CD4-positive, alpha-beta T cell treated with Interleukin-17A for 1 hour (primary cell): ENCODE measurements at places on chromosomes 2 and 18.
A peak's percentile ranks its signal among the peaks of the same experiment; 100 is the strongest.

DNA sequence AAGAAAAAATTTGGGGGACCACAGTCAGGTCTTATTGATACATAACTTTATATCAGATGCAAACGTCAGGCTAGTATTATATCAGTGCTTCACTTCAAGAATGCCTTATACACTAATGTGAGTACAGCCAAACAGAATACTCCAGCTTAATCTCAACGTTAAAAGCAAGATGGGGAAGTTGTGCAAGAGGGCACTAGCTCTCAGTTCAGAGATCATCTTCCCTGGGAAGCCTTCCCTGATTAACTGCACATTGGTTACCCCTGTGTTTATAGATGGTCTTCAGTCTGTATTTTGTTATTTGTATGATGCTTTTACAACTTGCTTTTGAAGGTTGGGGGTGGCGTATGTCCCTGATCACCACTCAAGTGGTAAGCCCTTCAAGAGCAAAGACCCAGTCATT, 11.4 kb downstream of the EPAS1 start:
- DNase-seq, result no peak

DNA sequence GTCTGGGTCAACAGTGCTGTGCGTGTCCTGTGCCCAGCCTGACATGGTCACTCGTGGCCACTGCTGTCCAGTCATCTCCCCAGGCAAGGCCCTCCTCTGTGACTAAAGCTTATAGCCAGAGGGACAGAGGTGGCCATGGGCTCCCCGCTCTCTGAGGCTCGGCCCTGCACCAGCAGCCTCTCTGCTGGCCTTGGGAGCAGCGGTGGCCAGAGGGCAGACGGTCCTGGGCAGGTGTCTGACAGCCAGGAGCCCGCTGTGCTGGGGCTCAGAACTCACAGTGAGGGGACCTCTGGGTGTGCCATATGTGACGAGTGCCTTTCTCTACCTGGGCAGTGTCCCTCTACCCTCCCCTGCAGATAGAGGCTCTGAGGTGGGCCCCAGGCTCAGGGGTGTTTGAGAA, 98.7 kb downstream of the FAM210A start:
- DNase-seq, result no peak

- no peak for DNase-seq
These were observed 5.7 kb downstream of the ROCK1 start for GRCh38 chr18:21105936-21106335.

- DNase-seq, result peak; percentile 88
These were observed at the start of gene PSD4 for GRCh38 chr2:113173542-113174375. TSS of gene PSD4 (plus strand) at chr2:113173971. CDS start at chr2:113182457, 8,486 bp downstream.

DNA sequence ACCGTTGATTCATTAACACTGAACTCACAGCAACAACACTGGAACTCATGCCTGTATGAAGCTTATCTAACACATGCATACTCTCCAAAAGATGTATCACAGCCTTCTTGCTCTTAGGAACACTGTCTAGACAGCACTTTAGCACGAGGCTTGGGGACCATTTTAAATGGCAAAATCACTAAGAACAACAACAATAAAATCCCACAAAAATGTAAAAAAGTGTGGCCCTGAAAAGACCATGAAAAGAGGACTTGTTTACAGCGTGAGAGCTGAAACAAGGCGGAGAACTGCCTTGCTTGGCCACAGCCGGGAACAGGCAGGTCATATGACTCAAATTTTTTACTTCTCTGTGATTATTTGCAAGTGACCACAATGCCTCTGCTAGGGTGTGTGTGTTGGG, 48.1 kb downstream of the CHN1 start:
- DNase-seq, result no peak

DNA sequence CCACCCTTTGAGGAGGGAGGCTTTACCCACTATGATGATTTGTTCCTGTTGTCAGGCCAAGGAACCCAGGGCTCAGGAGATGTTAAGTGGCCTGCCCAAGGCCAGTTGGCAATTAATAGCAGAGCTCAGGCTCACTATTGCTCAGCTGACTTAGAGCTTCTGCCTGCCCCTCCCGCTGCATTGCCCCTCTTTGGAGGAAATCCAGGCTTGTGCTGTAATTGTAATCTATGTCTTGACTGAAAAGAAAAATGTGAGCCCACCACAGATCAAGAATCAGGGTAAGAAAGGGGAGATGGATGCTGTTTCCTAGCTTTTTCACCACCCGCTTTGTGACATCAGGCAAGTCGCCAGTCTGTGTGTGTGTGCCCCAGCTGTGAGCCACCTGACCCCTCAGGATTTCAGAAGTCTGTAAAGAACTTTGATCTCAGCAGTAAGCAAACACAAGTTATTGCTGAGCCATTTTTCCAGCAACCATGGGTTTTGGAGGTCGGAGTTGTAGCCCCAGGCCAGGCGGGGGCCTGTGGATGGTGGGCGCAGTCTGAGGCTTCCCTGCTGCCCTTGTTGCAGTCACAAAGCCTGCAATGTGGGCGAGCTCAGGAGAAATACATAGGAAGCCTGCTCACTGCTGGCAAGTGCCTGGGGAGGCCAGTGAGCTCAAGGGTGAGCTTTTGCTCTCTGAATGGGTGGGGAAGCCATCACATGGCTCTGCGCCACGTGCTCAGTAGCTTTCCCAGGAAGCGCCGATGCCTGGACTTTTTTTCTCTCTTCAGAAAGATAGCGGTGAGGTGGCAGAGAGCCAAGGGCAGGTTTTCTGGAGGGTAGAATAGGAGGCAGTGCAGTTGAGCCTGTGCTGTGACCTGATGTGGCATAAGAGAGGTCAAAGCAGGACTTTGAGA, 6.1 kb downstream of the CABLES1 start:
- DNase-seq, result no peak

DNA sequence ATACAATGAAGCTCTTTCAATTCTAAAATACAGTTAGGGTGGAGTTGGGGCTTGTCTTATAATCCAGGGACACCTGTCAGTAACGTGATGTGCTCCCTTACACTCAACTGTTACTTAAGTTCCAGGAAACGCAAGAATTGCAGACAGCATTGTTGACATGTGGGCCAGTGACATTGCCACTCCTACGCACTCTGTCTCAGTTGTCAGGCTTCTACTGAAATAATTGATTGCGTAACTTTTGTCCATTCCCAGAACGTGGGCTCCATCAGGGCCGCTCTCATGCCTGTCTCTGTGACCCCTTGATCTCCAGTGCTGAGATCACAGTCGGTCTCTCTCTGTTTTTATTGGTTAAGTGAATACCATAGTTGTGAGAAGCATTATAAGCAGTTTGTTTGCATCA, 487.8 kb downstream of the GALR1 start:
- DNase-seq, result no peak

DNA sequence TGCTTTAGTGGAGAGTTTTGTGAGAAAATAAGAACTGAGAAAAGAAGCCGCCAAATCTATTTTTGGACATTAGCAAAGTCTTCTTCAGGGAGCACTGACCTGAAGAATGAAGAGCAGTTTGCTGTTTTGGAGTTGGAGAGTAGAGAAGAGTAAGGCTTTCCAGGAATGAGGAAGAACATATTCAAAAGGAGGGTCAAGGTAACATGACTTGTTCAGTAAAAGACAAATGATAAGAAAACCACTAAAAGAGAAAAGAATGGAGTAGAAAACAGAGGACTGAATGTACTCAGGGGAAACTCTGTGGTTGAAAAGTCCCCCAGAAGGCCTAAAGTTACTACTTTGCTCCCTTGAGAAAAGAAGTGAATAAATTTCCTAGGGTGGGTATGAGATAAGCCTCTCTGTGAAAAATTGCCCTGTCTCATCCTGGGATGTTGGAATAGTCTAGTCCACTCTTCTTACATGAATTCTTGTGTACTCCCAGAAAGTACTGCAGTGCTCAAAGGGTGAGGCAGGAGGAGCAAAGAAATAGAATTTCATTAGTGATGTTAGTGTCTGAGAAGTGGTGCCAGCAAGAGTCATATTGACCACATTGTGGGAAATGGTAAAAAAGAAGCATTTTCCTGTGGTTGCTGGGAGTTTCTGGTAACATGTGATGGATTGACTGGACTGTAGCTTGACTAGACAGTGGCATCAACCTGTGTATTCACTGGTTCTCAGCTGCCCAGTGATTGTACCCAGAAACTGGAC, 27.8 kb downstream of the MBD5 start:
- no peak for DNase-seq

DNA sequence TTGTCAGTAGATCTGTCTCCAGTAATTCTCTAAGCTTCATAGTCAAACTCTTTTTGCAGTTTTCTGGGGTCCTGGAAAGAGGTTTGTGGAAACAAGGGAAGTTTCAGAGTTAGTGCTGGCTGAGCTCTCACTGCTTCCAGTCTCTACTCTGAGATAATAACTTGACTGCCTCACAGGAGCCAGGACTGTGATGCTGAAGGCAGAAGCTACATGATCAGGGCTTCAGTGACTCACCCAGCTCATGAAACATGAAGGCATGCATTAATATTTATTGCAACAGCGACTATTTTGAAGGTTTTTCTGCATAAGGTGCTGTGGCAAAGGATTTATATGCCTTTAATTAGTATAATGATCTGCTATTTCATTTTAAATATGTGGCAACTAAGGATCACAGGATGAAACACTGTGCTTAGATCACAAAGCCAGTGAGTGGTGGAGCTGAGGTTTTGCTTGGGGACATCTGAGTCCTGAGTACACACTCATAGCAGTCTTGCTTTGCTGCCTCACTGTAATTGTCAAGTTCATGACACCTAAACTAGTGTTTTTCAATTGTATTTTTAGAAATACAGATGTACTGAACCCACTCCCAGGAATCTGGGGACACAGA, 448.4 kb upstream of the GCFC2 start:
- no peak for DNase-seq

DNA sequence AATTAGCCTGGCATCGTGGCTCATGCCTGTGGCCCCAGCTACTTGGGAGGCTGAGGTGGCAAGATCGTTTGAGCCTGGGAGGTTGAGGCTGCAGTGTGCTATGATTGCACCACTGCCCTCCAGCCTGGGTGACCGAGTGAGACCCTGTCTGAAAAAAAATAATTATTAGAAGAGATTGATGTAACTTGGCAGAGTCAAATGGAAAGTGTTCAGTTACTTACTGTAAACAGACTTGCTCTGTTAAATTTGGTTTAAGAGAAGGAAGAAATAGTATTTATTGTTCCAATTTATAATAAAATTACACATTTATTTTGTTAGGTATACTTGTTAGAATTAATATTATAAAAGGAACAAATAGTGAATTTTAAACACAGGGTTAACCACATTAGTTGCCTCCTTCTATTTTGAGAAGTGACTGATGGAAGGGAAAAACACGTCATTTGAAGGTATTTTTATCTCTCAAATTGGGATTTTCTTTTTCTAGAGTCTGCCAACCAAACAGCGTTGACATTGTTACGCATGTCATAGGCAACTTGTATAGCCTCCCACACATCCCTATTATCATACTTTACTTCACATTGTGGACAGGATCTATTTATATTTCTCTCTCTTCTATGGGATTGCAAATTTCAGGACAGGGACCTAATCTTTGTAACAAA, 118.8 kb upstream of the B3GNT2 start:
- no peak for DNase-seq

- no peak for DNase-seq
These were observed 72.5 kb upstream of the CYP26B1 start for GRCh38 chr2:72220170-72220569.

DNA sequence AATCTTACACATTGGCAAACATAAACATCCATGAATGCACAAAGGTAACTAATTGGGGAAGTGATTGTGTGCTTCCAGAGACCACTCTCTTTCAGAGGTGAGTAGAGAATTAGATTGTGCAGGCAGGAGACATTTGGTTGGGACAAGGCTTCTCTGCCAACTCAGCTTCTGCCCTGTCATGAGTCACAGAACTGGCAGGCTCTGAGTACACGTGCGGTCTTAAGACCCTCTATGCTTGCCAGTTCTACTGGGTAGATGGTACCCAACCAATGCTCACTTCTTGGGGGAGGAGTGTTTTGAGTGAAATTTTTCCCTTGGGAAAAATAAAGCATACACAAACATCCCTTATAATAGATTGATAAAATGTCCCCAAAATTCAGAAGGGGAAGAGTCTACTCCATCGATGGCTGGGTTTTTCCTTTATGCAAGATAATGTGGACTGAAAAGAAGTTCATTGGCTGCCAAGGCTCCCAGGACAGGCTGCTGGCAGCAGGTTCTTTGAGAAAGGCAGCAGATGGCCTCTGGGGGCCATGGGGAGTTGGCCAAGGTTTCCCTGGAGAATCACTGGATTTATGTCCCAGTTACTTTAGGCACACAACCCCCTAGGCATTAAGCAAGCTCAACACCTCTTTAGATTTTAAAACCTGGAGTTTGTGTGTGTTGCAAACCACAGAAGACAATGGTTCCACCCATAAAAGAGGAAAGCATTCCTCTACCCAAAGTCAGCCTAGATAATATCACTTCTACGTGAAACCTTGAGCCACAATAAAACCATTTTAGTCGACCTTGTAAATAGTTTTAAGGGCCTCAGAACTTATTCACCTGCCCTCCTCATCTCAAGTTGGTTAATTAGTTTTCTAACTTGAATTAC, 417.0 kb downstream of the TXNL1 start:
- no peak for DNase-seq

- no peak for DNase-seq
These were observed 75.6 kb downstream of the NCOA1 start for GRCh38 chr2:24566630-24567029.

DNA sequence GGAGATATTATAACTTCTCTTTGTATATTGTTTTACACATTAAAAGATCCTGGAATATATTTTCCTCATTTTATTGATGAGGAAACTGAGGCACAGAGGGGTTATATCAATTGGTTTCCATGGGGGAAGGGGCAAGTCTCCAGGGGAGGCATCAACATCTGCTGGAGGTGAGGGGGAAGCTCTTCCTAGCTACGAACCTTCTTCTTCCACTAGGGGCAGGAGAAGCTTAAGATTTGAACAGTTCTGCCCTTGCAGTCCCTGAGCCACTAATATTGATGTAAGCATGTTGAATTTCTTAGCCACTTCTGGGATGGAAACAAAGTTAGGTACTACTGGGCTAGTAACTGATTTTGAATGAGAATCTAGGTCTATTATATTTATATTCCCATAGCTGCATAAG, 140.1 kb upstream of the AQP4 start:
- DNase-seq, result no peak

DNA sequence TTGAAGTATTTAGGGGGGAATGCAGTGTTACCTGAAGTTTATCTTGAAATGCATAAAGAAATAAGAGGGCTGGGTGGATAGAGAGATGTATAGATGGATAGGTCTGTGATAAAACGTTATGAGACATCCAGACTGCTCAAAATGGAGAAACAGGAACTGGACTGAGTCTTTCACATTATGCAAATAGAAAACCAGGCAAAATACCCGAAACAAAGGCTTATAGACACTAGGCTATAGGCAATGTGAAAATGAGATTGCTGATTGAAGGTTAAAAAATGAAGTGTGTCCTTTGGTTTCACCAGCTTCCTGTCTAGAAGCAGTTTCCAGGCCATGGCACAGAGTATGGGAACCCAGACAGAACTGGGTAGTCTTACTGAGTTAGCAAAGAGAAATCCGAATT, 24.9 kb upstream of the SLC3A1 start:
- no peak for DNase-seq

- no peak for DNase-seq
These were observed 493.8 kb downstream of the NRXN1 start for GRCh38 chr2:50538147-50538546.

GRCh38 chr2:230680463-230681170, 32.0 kb upstream of the CAB39 start:
- DNase-seq, result no peak

GRCh38 chr2:230443541-230443940, 27.5 kb downstream of the SP100 start:
- no peak for DNase-seq
